Neural crest cell (in vitro differentiated cells): ENCODE measurements at places on chromosomes 6 and 20.

DNA sequence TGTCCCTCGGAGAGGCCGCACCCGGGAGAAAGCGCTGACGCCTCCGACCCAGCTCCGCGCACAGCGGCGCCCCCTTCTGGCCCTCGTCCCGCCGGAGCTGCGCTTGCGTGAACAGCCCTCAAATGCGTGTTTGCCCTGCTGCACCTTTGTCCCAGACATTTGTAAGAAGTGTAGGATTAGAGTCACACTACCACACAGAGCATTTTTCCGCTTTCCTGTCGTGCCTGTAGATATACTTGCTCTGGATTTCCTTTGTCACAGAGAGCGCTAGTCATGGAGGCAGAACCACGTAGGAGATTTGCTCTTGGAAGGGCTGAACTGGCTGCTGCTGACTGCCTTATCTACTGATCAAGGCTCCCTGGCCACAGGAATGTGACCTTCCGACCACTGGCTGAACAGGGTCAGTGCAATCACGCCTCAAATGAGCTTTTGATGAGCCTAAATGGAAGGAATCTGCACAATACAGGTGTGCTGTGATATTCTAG, 62.3 kb downstream of the PAX1 start:
- no peaks in the 10 kb centered on the region for H3K36me3 ChIP-seq
- DNase-seq = peak; percentile 56
- peak overlapping the region; percentile 18 for H3K4me3 ChIP-seq

DNA sequence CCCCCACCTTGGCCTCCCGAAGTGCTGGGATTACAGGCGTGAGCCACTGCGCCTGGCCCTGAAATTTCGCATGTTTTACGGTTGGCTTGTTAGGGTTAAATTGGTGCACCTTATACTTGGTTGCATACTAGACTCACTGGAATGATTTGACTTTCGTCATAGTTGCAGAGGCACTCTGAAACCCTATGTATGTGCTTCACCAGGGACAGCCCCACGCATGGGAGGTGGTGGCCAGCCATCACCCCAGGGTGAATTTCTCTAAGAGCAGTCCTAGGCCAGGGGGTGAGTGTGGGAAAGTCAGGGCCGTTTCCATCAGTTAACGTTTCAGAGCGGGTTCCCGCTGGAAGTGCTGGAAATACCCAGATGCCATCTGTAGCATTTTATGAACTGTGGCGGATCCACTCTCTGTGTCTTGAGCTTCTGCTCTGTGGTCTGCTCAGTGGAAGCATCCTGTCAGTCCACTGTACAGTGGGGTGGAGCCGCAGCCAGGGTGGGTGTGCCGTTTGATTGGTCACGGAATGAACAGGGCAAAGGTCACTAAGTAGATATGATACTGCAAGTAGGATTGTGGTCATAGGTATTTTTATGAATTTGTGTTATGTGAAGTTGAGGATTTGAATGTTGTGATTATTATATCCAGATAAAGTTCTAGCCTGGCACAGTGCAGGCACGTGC, 13.2 kb downstream of the DNAJC5 start:
- no peak overlapping the region for H3K27ac ChIP-seq
- no peak for DNase-seq
- H3K36me3 ChIP-seq = no peaks in the 10 kb centered on the region
- no peaks in the 10 kb centered on the region for H3K27me3 ChIP-seq
- H3K4me3 ChIP-seq = no peak overlapping the region

DNA sequence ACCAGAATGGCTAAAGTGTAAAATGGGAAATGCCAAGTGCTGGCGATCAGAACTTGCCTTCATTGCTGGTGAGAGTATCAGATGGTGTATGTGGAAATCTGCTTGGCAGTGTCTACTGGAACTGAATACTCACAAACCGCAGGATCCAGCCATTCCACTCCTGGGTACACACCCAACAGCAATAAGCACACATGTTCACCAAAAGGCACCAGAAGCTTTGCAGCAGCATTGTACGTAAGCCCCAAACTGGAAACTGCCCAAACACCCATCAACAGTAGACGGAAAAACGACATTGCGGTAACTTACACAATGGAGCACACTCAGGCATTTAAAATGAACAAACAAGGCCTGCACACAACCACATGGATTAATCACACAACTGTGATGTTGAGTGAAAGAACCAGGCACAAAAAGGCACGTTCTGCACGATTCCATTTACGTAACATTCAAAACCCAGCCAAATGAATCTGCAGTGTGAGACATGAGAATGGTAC, 37.3 kb upstream of the BPIFA2 start:
- H3K4me3 ChIP-seq = no peak overlapping the region
- peaks cover 5% of the 10 kb centered on the region for H3K4me1 ChIP-seq
- H3K27ac ChIP-seq = no peak overlapping the region
- no peaks in the 10 kb centered on the region for H3K36me3 ChIP-seq
- DNase-seq = no peak
- peaks cover 26% of the 10 kb centered on the region for H3K27me3 ChIP-seq

- peak overlapping the region; percentile 98 for H3K27ac ChIP-seq
- DNase-seq = no peak
- H3K27me3 ChIP-seq = no peaks in the 10 kb centered on the region
- H3K4me3 ChIP-seq = peak overlapping the region; percentile 98
Measured at GRCh38 chr20:43514648-43514999, 7.1 kb downstream of the L3MBTL1 start.

DNA sequence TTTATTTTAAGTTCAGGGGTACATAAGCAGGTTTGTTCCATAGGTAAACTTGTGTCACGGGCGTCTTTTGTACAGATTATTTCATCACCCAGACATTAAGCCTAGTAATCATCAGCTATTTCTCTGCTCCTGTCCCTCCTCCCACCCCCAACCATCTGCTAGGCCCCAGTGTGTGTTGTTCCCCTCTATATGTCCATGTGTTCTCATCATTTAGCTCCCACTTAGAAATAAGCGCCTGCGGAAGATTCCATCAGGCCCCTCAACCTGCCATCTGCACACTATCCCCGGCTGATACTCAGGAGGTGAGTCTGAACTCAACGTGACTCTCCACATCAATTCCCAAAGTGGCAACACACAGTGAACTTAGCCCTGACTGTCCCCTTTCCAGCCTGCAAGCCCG, 228.0 kb upstream of the SYNDIG1 start:
- H3K27me3 ChIP-seq = peaks cover 2% of the 10 kb centered on the region
- peaks cover 2% of the 10 kb centered on the region for H3K4me1 ChIP-seq
- H3K36me3 ChIP-seq = no peaks in the 10 kb centered on the region
- DNase-seq = no peak

DNA sequence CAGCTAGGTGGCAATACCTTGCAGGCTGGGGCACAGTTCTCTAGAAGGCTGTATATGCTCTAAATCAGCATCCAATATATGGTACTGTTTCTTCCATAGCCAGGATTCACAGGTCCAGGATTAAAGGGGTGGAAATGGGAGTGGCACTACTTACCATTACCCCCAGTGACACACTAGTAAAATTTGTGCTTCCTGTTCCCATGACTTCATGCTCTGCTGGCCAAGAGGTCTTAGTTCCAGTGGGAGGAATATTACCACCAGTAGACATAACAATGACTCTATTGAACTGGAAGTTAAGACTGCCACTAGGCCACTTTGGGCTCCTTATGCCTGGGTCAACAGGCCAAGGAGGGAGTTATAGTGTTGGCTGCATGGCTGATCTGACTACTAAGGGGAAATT, 174.3 kb upstream of the TNFAIP3 start:
- no peaks in the 10 kb centered on the region for H3K27me3 ChIP-seq
- peak overlapping the region; percentile 36 for H3K27ac ChIP-seq
- H3K4me1 ChIP-seq = peaks cover 41% of the 10 kb centered on the region
- H3K4me3 ChIP-seq = peak overlapping the region; percentile 8

- peaks cover 32% of the 10 kb centered on the region for H3K4me1 ChIP-seq
- DNase-seq = no peak
- H3K27ac ChIP-seq = no peak overlapping the region
Measured at GRCh38 chr20:48841875-48842529, 14.2 kb upstream of the PREX1 start.

DNA sequence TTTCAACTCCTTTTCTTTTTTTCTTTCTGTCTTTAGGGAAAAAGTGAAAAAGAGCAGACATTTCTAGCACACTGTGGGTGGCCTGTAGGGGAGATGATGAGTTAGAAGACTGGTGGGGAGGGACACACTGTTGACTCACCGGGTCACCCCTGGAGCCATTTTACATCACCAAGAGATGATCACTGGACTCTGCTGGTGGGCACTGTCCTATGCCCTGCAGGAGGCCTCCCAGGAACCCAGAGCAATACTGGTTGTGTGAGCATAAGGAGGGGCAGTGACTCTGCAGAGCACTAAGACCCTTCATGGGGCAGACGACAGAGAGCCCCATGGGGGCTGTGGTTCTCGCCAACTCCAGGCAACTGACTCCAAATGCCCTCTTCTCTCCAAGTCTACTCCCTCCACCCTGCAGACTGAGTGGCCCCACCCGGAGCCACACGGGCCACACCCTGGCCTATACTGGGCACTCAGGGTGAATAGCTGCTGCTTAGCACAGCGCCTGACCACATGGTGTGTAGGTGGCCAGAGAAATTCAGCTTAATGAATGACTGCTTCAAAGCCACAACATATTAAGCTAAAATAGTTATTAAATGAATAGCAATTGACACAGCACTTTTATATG, 177.5 kb downstream of the CDC5L start:
- H3K27ac ChIP-seq = no peak overlapping the region
- no peak for DNase-seq
- peaks cover 4% of the 10 kb centered on the region for H3K4me1 ChIP-seq

DNA sequence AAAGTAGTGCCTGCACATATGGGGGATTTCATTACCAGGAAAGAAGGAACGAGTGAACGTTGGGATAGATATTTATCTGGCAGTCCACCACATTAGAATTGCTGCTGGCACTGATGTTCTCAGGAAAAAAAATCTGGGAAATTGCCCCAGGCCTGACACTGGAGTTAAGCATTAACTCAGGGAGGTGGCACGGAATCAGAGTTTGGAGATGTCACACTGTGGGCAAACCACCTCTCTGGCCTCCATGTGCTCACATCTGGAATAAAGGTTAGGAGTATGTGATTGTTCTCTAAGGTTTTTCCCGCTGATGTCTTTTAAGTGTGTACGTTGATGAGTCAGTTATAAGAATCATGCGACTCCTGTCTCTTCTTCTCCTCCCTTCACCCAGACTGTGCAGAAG, 7.9 kb downstream of the TGM3 start:
- H3K4me3 ChIP-seq = no peak overlapping the region
- no peaks in the 10 kb centered on the region for H3K4me1 ChIP-seq
- no peaks in the 10 kb centered on the region for H3K36me3 ChIP-seq
- H3K27me3 ChIP-seq = peaks cover 2% of the 10 kb centered on the region
- no peak for DNase-seq

DNA sequence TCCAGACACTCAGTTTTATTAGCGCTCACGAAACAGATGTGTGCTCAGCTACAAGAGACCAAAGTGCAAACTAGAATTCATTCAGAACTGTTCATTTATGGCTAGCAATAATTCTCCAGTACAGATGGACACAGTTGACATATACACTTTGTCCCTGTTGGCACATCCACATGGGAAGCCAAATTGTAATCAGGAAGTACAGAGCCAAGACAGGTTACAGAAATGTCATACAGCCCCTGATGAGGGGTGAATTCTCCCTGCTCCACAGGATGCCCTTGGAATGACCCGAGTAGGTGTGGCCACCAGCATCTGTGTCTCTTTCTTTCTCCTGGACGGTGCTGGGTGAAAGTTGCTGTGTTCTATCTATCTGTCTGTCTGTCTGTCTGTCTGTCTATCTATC, 7.6 kb downstream of the DHX35 start:
- no peak overlapping the region for H3K4me3 ChIP-seq
- peaks cover 6% of the 10 kb centered on the region for H3K36me3 ChIP-seq
- no peak overlapping the region for H3K27ac ChIP-seq

DNA sequence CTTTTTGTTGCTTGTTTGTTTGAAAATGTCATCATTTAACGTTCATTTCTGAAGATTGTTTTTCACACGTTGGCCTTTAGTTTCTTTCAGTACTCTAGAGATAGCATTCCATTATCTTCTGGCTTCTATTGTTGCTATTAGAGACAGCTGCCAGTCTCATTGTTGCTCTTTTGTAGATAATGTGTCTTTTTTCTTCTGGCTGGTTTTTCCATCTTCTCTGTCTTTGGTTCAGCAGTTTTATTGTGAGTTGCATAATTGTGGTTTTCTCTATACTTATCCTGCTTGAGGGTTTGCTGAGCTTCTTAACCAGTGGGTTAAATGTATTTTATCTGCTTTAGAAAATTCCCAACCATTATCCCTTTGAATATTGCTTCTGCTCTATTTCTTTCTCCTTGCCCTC, 23.2 kb upstream of the AIG1 start:
- no peaks in the 10 kb centered on the region for H3K36me3 ChIP-seq
- no peak overlapping the region for H3K4me3 ChIP-seq
- H3K27ac ChIP-seq = no peak overlapping the region
- H3K27me3 ChIP-seq = no peaks in the 10 kb centered on the region

DNA sequence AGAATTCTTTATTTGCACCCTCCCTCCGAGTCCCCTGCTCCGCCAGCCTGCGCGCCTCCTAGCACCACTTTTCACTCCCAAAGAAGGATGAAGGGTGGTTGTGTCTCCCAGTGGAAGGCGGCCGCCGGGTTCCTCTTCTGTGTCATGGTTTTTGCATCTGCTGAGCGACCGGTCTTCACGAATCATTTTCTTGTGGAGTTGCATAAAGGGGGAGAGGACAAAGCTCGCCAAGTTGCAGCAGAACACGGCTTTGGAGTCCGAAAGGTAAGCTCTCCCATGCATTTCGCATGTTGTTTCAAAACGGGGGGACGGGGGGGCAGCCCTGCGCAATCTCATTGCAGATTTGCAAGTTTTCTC, 357 bp downstream of the PCSK2 start:
- no peaks in the 10 kb centered on the region for H3K36me3 ChIP-seq
- DNase-seq = no peak
- H3K27ac ChIP-seq = no peak overlapping the region
- peaks cover 93% of the 10 kb centered on the region for H3K27me3 ChIP-seq
- peaks cover 37% of the 10 kb centered on the region for H3K4me1 ChIP-seq

DNA sequence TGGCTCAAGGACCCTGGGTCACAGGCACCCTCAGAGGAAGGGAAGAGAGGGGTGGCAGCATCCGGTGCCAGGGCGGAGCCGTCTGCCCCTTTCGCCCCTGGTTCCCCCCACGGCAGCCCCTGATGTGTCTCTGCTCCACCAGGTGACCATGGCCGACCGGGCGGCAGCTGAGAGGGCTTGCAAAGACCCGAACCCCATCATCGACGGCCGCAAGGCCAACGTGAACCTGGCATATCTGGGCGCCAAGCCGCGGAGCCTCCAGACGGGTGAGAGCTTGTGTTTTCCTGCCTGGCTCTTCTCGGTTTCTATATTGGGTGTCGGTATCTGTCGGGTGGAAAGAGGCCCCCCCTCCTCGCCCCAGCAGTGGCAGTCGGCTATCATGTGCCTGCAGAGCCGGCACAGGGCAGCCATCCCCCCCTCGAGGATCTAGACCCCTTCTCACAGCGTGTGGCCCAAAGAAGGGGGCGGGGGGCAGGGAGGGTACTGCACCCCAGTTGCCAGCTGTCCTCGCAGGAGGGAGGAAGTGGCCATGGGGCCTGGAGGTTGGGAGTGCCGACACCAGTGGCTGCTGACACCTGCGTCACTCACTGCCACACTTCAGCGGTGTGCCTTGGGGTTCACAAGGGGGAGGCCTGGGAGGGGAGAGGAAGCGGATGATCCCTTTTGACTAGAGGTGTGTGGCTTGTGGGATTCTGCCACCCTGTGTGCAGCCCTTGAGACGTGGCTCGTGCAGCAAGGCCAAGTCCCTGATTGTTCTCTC, 1.5 kb downstream of the RBM38 start:
- peak overlapping the region; percentile 89 for H3K4me3 ChIP-seq
- peaks cover 3% of the 10 kb centered on the region for H3K36me3 ChIP-seq
- H3K27ac ChIP-seq = no peak overlapping the region
- H3K4me1 ChIP-seq = peaks cover 58% of the 10 kb centered on the region
- no peak for DNase-seq

- no peak for DNase-seq
- H3K27ac ChIP-seq = no peak overlapping the region
- H3K4me3 ChIP-seq = no peak overlapping the region
- H3K36me3 ChIP-seq = no peaks in the 10 kb centered on the region
- no peaks in the 10 kb centered on the region for H3K4me1 ChIP-seq
Measured at GRCh38 chr20:24587384-24588046, 118.1 kb downstream of the SYNDIG1 start.
